Activated CD4-positive, CD25-positive, alpha-beta regulatory T cell treated with anti-CD3 and anti-CD28 coated beads, Interleukin-2, amount 50 U/mL, for 24 hours (primary cell): ENCODE measurements at places on chromosomes 3 and 15.

DNA sequence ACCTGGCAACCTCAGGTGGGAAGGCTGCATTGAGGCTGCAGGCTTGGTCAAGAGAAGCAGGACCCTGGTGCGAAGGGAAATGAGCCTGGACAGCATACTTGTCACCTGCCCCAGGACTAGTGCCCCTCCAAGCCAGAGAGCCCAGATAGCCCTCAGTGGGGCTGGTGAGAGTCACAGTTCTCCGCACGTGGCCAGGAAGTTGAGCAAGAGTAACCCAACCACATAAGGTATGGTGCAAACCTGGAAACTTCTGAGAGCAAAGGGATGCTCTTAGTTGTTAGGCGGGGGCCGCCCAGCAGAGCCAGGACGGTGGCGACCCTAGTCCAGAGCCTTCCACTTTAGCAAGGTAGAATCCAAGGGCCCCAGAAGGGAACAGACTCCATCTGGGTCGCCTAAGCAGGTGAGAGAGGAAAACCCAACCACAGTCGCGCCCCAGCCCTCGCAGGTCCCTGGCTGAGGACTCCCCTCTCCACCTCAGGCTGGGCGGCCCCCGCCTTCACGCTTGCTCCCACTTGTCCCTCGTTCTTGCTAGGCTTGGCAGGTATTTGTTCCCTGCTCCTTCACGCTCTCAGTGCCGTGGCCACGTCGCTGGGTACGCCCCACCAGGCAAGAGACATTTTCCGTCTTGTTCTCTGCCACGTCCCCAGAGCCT lies 1.1 kb upstream of the VPS18 start:
- ATAC-seq = no peak

GRCh38 chr3:102183186-102183585 lies 251.6 kb upstream of the ZPLD1 start:
- no peak for ATAC-seq

DNA sequence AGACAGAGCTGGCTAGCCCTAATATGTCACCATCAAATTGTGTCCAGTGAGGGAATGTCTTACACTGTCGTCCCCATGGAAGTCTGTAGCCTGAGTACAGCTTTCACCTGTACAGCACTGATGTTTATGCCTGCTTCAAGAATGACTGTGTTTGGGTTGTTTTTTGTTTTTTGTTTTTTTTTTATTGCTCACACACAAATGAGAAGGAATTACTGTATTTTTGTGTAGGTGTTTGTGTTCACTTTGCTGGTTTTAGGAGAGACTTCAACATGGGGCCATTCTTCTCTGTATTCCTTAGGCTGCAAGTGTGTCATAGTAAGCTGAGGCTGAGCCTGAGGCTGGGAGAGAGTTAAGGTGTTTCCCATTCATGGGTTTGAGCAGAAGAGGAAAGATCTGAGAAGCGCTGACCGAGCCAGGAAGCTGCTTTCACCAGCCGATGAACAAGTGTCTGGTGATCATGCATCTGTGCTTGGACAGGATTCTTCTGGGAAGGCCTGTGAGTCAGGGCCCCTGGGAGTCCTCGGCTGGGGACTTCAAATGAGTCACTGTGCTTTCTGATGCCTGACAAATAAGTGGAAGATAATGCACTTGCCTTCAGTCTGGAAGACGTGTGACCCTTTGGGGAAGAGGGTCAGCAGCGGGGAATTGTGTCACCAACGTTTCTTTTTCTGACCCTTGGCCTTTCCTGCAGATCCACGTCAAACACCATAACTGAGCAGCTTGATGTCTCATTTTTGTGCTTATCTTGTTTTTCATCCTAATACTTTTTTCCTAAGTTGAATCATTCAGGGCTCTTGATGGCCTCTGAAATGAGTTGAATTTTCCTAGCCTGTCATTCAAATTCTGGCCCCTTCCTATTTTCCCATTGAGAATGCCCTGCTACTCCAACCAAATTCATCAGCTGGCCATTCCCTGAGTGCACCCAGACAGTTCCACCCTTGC lies 36.7 kb upstream of the ZBTB38 start:
- ATAC-seq = peak; percentile 50

DNA sequence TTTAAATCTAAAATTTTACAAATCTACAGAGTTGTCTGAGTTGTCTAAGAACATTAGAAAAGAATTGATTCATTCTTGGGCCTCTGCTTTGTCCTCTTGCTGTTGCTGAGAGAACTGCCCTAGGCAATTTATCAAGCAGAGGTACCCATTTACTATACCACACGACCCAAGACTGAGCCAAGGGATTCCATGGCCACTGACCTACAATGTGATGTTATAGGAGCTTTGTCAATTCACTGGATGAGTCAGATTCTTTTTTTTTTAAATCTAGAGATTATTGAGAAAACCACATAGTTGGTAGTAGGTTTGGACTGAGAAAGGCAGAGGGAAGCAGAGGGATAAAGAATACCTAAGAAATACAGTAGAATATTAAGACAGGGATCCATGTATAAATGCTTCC lies 55.3 kb downstream of the TRAT1 start:
- ATAC-seq = no peak

GRCh38 chr15:63405159-63405558 lies 23.5 kb upstream of the CA12 start:
- ATAC-seq = no peak

DNA sequence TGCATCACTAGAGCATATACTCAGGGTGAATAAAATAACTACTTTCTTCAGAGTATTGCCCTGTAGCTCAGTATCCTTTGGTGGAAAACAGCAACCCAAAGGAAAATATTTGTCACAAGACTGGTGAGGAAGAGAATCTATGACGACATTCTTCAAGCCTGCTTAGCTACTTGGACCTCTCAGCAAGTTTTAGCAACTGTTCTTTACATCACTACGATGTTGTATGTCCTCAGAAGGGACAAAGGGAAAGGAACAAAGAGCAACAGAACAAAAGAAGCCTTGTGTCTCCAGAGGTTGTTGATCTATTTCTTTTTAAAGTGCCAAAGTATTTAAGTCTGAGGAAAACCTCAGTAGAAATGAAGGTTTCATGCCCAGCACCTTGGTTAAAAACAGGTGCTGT lies 746.7 kb downstream of the NAALADL2 start:
- no peak for ATAC-seq

DNA sequence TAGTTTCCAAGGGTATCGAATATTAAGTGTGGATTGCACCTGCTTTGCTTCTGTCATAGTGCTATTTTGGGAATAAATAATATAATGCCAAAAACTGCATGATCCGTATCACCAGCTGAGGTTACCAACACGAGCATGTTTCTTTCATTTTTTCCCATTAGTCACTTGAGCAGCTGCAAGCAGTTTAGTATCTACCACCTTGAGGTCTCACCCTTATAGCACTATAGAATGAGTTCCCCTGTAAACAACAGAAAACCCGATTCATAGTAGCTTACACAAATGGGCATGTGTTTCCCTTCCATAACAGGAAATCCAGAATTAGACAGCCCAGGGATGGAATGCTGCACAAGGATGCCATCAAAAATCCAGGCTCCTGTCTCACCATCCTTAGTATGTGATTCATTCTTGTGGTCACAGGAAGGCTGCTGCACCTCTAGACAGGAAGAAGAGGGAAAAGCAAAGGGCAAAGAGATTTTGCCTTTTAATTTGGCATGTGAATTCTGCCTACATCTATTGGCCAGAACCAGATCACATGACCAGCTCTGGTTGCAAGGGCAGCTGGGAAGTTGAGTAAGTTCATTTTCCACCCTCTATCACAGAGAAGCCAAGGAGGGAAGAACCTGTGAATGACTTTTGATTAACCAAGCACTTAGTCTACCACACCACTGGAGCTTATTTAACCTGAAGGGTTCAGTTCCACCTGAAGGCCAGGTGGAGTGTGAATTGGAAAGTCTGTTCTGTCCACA lies 91.3 kb upstream of the SLC25A36 start:
- no peak for ATAC-seq

DNA sequence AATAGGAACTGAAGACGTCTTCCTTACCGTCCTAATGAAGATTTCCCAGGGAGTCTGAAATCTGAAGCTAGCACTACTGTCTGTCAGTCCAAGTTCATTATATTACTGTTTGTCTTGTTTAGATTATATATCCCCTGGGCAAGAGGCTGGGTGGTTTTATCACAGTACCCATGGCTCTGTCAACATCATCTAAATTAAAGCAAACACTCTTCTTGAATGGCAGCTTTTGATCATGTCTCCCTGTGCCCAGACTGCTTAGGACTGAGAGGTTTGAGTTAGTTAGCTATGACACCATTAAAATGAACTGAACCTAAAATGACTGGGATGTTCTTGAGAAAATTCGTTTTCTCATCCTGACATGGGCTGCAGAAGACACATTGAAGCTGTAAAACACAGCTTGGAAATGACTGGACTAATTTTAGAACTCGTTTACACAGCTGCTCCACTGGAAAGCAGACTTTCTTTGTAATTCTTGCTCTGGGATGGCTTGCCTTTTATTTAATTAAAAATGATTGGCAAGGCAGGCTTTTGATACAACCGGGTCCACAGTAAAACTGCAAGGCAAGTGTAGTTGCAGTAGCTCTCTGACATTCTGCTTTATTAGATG lies 243.5 kb downstream of the MFSD1 start:
- no peak for ATAC-seq

- peak; percentile 86 for ATAC-seq
These were observed 84.8 kb downstream of the PPCDC start for GRCh38 chr15:75107908-75108838.

DNA sequence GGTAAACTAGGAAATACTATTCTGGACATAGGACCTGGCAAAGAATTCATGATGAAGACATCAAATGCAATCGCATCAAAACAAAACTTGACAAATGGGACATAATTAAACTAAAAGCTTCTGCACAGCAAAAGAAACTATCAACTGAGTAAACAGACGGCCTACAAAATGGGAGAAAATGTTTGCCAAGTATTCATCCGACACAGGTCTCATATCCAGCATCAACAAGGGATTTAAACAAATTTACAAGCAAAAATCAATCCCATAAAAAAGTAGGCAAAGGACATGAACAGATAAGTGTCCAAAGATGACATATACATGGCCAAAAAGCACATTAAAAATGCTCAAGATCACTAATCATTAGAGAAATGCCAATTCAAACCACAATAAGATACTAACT lies 1088.9 kb downstream of the NAALADL2 start:
- ATAC-seq = no peak

- ATAC-seq = no peak
These were observed 8.6 kb upstream of the RPL29 start for GRCh38 chr3:52004163-52004787.

DNA sequence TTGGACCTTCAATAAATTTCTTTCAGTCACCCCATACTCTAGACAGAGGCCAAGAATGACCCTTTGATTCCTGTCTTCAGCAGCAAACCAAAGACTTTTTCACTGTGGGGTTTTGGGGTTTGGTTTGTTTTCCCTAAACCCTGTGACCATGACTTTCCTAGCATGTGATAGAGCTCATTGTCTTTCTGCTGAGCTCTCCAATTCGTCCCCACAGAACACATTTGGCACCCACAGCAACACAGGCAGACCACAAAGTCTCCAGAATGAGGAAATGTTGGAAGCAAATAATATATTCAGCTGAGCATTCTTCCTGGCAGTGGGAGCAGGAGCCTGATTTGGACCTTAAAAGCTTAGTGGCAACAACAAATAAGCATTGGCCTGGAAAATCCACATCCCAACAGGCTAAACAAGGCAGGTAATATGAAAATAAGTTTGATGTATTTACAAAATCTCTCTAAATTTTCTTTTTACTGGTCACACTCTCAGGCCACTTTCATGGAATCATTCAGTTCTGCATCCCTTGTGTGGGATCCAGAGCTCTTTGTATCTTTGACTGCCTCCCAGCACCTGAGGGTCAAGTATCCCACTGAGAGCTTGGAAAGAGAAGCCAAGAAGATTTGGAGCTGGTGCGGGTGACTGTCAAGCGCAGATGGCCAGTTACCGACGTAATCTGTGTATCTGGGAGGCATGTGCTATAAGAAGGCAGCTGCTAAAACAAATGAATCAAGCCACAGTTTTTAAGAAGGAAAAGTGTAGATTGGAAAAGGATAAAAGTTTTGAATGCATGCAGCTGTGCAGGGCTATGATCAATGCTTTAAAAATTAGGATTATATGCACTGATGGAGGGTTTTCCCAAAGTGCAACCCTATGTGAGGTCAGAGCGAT lies 36.5 kb upstream of the CPB1 start:
- no peak for ATAC-seq

DNA sequence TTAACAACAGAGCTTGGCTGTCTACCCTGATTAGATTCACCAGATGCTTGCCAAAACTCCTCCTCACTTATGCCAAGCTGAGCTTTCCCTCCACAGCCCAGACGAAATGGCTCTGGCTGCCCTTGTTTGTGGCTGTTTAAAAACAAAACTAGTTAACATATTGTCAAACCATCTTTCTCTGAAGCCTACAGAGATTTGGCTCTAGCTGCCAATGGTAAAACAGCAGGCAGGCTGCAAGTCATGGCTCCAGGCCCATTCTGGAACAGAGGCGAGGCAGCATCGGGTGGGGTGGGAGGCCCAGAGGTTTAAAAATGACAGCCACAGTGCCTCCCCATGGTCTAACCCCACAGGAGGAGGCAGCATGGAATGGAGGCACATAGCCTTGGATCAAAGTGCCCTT lies 75.9 kb downstream of the SCN5A start:
- no peak for ATAC-seq

GRCh38 chr3:58403513-58404109 lies 30.0 kb downstream of the PDHB start:
- no peak for ATAC-seq

DNA sequence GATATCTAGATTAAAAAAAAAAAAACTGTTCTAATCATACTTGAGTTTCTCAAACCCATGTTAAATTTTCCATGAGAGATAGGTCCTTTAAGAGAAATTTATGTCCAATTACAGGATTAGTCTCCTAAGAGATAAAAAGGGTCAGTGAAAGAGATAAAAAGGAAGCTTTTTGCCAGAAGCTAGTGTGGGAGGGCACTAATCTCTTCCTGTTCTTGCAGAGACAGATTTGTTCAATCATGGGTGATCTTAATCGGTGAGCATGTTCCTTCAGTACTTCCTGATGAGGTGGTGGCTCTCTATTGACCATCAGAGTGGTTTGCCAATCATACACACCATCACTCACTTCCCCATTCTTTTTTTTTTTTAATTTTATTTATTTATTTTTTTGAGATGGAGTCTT lies 16.9 kb upstream of the LPP start:
- no peak for ATAC-seq
